ENCODE measurements at places on chromosomes 2 and 18. TPM values are rescaled to one million over a fixed set of nuclear protein-coding genes. Genes with fewer than 3 reads are reported as not detected.

DNA sequence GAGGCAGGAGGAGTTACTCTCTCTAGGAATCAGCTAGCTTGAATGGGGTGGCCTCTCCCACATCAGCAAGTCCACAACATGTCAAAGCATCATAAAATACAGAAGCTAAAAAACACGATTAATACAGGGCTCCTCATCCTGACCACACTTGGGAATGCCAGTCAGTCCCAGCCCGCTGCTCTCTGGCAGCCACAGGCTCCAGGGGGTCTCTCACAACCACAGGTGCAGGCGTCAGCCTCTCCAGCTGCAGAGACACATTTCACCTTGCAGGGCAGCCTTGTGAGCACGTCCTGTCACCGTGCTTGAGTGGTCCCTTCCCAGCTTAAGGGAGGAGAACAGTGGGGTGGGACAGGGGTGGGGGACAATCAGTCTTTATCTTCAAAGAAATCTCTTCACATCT, 137.4 kb upstream of the SH3BP4 start:
- no peak for DNase-seq

- DNase-seq: no peak
Observed at GRCh38 chr2:68418419-68418818, 48.7 kb downstream of the FBXO48 start.

DNA sequence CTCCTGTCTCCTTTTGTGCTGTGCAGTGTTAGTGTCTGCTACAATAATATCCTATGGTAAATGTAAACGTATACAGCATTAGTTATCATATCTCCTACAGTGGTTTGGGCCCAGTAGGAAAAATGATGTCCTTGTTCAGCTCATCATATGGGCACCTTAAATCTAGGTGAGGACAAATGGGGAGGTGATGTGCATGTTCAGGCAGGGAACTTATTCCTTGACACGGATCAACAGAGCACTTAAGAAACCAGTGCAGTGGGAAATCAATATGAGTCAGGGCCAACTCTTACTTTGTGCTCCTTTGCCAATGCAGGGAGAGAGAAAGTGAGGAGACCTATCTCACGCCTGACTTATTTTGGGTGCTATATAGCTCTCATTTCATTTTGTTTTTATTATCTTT, 76.4 kb downstream of the KLHL14 start:
- peak; percentile 74 for DNase-seq

GRCh38 chr2:56169521-56169920, 14.3 kb upstream of the CCDC85A start:
- no peak for DNase-seq

DNA sequence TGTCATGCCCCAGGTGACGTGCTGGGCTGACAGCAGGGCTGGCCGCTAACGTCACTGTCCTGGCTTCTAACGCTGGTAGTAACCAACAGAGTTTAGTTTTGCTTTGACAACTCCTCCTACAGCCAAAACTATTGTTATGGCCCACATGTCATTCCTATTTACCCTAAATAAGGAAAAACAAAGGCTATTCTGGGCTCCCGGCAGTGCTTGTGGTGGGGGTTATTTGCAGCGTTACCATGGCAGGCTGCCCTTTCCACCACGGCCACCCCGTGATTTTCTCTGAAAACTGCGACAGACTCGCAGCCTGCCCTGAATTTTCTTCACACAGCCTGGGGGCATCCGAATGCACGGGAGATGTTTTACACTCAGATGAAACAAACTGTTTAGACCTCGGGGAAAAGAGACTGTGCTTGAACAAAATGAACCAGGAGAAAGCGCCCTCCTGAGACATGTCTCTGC, 115.2 kb downstream of the FAM210A start:
- DNase-seq: peak; percentile 91

DNA sequence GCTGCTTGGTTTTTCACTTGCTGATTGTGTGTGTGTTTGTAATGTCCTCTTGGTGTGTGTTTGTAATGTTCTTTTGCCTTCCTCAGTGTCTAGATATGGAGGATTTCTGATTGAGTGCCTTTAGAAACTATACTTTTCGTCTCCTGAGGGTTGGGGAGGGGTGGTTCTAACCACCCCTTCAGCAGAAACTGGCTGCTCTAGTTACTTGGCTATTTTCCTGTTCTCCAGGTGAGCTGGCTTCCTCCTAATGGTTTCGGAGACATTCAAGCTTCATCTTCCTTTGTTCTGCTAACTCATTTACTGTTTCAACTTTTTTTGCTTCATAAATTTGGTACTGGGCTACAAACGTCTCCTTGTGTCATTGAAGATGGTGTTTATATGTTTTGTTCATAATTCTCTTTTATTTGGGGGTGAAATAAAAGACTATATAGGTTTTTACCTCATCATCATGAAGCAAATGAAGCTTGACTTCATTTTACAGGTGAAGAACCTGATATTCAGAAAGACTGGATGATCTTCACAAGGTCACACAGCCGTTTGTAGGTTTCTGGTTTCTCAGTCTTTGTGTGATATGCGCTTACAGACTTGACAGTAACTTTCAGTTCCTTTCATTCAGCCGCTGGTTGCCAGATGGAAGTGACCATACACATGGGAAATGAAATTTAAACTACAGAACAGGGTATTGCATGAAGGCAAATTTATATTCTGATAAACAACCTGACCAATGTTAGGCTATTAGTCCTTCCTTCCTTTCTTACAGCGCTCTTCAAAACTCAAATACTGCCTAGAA, 238.5 kb downstream of the GALR1 start:
- DNase-seq: no peak

GRCh38 chr2:50116096-50117010, 915.6 kb downstream of the NRXN1 start:
- no peak for DNase-seq

DNA sequence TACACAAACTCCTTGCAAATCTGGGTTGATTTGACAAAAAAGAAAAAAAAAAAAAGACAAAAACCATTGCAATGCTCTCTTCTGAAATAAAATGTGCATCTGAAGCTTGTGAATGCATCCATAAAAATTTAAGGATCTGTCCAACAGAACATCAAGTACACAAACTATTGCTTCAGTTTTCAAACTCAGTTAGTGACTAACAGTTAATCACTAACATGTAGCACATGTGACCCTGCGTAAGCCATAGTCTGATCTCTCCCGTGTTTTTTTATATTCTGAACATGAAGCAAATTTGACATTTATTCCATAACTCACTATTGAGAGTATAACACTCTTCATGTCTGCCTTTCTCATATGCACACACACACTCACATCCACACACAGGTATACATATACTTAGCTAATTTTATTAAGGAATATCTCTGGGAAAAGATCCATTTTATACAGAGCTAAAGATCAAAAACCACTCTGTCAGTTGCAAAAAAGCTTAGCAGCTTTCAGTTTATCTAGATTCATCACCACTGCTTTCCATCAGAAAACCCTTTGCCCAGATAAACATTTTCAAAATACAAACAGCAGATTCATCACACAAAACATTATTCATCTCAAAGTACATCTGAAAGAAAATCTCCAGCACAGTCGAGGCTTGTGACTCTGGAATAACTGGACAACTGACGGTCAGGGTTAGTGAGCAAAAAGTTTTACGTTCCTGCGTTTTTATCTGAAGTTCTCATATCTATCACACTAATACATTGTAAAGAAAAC, 1000.4 kb upstream of the ACVR2A start:
- no peak for DNase-seq

SLC8A1 gene
- 105 TPM for total RNA-seq

DSG1 gene
- total RNA-seq: not detected

MGAT5 gene
- 51.5 TPM for total RNA-seq

IL18R1 gene
- total RNA-seq: 11.8 TPM

KHK gene
- 1.2 TPM for total RNA-seq
